NB4 (cell line): ENCODE measurements at places on chromosomes 4 and X.

DNA sequence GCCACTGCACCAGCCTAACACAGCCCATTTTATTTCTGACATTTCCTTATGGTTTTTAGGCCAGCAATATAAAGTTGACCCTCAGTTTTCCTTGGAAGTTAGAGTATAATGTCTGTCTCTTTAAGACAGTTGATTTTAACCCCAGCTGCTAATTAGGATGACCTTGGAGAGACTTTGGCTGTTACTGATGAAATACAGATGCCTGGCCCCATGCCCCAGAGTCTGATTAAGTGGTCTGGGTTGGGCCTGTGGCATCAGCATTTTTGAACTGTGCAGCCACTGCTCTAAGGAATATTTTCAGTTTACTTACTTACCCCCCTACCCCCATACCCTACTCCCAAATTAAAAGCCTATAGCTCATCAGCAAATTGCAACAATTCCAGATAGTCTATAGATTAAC lies 85.8 kb downstream of the DCLK2 start:
- no peak for DNase-seq

GRCh38 chrX:46918434-46918833 lies 6.2 kb downstream of the JADE3 start:
- peak; percentile 8 for DNase-seq

GRCh38 chr4:185945906-185946305 lies 123.0 kb upstream of the TLR3 start:
- no peak for DNase-seq

GRCh38 chrX:53483416-53483815 lies 49.2 kb upstream of the HSD17B10 start:
- no peak for DNase-seq

DNA sequence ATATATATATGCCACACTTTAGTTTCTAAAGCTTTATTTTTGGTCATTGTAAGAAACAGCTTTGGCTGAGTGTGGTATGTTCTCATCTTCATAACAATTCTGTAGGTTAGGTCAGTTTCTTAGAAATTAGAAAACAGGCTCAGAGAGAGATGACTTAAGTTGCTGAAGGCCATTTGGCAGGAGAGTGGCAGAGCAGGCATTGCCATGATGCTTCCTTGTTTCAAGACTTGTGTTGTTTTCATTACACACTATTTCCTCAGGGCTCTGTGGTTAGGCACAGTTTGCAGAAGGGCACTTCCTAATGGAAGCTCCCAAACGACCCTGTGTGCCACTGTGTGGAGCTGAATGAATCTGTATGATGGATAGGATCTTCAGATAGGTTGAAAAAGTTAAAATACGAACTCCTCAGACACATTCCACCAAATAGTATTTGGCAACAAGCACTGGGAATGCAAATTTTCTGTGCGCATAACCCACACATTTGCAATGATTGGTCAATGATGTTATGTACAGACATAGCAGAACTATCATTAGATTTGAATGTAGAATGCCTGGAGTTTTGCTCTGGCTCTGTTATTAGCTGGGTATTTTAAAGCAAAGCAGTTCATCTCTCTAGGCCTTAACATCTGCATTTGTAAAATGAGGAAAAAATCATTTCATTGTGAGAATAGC lies 274.3 kb upstream of the HS3ST1 start:
- DNase-seq = no peak

- DNase-seq = no peak
Observed at GRCh38 chrX:42778096-42778495, at the start of gene PPP1R2C. TSS of gene PPP1R2C (minus strand) at chrX:42778163. CDS start at chrX:42778079, 84 bp downstream.

GRCh38 chr4:120897981-120898719 lies 24.4 kb downstream of the PRDM5 start:
- no peak for DNase-seq

DNA sequence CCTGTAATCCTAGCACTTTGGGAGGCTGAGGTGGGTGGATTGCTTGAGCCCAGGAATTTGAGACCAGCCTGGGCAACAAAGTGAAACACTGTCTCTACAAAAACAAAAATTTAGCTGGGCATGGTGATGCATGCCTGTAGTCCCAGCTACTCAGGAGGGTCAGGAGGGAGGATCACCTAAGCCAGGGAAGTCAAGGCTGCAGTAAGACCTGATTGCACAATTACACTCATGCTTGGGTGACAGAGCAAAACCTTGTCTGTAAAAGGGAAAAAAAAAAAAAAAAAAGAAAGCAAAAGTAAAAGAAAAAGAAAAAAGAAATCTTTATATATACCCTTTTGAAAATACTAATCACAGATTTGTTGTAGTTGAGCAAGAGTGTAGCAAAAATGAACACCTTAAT lies 801.0 kb upstream of the IGFBP7 start:
- DNase-seq = no peak

DNA sequence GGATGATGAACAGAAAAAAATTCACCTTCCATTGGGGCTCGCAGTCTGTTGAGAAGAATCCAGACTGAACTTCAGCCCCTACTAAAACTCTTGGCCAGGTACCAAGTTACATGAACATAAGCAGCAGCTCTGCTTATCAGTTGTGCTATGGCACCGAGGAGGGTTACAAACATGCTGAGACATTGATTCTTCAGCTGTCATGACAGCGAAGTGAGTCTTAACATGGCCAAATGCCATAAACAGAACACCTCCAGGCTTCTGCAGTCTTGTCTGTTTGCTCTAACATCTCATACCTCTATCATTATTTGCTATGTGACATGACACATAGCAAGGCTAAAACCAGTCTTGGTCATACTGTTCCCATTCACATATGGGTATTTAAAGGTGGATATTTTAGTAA lies 521.5 kb downstream of the GRID2 start:
- no peak for DNase-seq

- no peak for DNase-seq
Observed at GRCh38 chr4:17717301-17717700, 64.1 kb downstream of the FAM184B start.

DNA sequence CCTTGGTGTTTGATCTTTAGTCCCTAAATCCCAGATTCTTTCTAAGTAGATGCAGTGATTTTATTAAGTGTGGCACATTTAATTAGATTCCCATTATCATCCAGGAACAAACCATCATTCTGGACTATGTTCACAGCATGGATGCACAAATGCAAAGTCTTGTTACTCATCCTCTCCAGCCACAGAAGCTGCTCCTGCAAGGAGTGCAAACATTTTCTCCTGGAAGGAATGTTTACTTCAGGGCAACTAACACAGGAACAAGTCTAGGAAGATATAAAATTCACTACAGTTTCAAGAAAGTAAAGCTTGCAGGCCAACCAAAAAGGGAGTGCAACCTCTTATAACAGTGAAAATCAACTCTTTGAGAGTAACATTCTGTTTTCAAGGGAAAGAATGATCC lies 106.0 kb downstream of the IQCM start:
- no peak for DNase-seq

- peak; percentile 6 for DNase-seq
Observed at GRCh38 chr4:22003878-22004277, 55.3 kb upstream of the KCNIP4 start.

DNA sequence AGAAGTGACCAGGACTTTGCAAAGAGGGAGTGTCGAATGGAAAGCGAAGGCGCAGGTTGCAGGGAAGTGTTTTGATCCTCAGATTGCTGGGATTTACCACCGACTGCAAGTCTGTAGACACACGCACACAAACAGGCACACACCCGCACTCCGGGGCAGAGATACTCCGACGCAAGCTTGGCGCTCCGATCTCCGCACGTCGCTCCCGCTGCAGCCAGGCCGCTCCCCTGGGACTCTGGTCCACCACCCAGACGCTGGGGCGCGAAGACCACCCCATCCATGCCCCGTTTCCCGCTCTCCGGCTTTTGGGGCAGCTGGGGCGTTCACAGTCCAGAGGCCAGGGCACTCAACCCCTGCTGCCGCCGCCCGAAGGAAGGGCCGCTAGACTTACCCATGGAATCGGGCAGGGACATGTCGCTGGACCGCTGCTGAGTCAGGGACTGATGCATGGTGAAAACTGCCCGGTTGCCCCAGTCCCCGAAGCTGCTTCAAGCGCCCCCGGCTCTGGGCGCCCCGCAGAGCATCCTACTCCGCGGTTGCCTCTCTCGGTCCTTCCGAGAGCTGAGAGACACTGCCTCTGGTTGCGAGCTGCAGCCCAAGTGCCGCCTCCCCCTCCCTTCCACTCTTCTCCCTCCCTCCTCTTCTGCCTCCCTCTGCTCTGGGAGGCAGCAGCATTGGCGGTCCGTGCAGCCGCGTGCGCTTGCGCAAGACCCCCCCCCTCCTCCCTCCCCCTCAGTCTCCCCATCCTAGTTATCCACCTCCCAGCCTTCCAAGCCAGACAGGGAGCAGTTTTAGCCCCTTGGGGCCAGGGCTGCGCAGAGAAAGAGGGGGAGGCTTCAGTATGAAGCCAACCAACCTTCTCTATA lies at the start of gene TMEM255A:
TSS of gene TMEM255A (minus strand) at position 601 of the 866 bp plus-strand sequence. CDS start at position 449, 152 bp downstream.
- DNase-seq = peak; percentile 54

DNA sequence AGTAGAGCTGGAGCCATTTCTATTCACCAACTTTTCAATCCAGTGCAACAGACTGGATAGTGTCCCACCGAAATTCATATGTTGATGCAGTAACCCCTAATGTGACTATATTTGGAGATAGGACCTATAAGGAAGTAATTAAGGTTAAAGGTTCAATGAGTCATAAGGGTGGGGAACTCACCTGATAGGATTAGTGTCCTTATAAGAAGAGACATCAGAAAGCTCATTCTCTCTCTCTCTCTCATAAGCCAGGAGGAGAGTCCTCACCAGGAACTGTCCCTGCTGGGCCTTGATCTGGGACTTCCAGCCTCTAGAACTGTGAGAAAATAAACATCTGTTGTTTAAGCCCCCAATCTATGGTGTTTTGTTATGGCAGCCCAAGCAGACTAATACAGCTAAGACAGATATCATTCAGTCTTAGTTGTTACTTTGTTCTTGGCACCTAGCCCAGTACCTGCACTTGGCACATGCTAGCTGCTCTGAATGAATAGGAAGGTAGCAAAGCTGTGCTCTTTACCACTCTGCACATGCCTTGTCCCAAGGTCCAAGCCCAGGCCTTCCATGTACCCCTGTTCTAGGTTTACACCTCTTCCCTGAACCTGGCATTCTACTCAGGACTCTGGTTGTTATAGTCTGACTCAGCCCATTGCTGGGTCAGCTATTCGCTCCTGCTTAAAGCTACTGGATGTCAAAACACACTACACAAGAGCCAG lies 19.2 kb upstream of the BRS3 start:
- DNase-seq = no peak

DNA sequence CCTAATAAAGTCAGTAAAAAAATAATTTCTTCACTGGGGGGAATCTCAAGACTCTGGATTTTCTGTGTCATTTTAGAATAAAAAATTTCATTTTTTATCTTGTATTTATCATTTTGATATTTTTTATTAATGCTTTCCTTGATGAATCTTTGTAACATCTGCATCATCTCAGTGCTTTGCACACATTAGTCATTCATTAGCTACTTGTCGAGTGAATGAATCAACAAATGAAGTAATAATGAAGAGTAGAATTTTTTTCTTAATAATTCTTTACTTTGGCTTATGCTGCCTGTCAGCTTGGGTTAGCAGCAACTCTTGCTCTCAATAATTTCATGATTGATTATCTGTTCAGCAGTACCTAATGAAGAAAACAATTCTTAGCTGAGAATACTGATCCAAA lies 530.8 kb downstream of the GRXCR1 start:
- DNase-seq = no peak

DNA sequence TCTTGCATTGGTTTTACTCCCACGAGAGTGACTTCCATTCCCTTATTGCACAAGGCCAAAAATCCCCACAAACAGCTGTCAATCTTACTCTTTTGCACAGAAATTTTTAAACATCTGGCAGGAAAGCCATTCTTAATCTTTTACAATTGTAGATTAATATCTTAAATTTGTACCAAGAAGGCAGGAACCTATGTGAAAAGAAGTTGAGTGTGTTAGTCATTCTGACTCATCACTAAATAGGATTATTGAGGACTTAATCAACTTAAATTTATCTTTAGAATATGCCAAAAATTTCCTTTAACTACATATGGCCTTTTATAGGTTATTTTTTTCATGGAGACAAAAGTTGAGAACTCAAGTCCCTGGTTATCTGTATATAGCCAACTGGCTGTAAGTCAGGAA lies 49.0 kb upstream of the VEGFC start:
- no peak for DNase-seq

DNA sequence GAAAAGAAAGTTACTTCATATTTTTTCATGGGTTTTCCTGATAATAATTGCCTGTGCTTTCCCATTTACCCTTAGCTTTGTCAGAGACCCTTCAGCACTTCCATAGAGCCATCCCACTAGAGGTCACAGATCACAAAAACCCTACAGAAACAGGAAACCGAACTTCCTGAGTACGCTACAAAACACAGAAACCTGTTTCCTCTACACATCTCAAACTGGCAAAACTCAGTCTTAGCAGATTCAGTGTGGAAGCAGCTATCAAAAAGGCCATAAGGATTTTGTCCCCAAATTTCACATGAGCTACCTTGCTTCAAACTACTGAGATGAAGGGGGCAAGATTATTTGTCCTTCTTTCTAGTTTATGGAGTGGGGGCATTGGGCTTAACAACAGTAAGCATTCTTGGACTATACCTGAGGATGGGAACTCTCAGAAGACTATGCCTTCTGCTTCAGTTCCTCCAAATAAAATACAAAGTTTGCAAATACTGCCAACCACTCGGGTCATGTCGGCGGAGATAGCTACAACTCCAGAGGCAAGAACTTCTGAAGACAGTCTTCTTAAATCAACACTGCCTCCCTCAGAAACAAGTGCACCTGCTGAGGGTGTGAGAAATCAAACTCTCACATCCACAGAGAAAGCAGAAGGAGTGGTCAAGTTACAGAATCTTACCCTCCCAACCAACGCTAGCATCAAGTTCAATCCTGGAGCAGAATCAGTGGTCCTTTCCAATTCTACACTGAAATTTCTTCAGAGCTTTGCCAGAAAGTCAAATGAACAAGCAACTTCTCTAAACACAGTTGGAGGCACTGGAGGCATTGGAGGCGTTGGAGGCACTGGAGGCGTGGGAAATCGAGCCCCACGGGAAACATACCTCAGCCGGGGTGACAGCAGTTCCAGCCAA lies at the start of gene MMRN1:
TSS of gene MMRN1 (plus strand) at position 206 of the 902 bp plus-strand sequence. CDS start at position 324, 118 bp downstream.
- DNase-seq = peak; percentile 1

DNA sequence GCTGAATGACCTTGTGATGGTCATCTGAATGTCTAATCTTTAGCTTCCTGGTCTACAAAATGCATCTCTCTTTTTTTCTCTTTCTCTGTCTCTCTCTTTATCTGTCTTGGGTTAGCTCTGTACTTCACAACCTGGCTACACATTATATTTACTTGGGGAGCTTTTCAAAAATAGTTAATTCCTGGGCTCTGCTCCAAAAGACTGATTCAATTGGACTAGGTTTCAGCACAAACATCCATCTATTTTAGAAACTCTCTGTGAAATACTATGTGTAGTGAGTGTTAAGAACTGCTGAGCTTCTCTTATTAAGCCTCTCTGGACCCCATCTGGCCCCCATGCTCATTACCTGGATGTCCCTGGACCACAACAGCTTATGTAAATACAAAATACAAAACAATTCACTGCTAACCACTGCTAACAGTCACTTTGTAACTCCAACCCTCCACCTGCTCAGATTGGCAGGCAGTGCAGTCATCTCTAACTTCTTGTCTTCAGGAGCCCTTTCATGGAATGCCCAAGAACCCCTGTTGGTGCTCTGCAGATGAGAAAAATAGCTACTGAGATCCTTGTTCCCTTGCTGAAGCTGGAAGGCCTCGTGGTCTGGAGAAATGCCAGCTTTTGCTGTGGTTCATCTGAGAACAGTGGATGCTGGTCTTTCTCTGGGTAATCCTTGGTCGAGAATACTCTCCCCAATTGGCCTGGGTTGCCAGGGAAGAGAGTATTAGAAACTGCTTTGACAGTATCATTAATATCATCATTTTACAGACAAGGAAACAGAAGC lies 14.8 kb upstream of the BOD1L1 start:
- no peak for DNase-seq

- DNase-seq = peak; percentile 63
Observed at GRCh38 chrX:136850441-136851175, 29.9 kb downstream of the RBMX start.

- no peak for DNase-seq
Observed at GRCh38 chr4:132540797-132541196, 608.3 kb upstream of the PCDH10 start.
